Activated CD4-positive, alpha-beta T cell treated with anti-CD3 and anti-CD28 coated beads, Interleukin-2, amount 50 U/mL, for 24 hours (primary cell): ENCODE measurements at places on chromosomes 13 and 19.

DNA sequence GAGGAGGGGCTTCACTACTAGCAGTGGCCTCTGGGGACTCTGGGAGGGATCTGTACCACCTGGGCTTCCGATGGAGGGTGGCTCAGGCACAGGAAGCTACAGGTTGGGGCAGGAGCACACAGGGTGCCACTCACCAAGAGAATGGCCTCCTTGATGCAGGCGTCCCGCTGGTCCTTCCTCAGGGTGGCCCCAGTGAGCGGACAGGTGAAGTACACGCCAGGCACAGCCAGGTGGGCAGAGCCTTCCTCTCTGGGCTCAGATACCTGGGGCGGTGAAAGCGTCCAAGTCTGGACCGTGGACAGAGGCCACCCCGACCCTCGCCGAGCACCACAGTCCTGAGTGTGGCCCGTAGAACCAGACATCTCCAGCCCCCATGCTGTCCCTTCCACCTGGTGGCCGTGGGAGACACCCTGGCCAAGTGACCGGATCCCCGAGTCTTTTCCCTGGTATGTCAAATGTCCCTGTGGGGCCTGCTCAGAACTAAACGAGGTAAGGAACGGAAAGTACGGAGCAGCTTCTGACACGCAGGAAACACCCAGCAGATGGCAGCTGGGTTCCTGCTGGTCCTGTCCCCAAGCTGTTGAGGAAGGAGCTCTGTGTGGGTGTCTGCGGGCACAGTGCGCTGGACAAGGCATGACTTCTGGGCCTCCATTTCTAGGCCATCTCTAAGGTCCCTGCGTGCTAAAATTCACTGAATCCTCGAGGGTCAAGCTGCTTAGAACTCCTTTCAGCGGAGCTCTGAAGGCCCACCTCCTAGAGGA is 5.2 kb downstream of the UBXN6 start:
- no peak for DNase-seq

- DNase-seq: no peak
Measured at GRCh38 chr19:53365899-53366493, 491 bp downstream of the ZNF525 start.

- DNase-seq: no peak
Measured at GRCh38 chr13:48708764-48709163, 55.0 kb downstream of the CYSLTR2 start.

DNA sequence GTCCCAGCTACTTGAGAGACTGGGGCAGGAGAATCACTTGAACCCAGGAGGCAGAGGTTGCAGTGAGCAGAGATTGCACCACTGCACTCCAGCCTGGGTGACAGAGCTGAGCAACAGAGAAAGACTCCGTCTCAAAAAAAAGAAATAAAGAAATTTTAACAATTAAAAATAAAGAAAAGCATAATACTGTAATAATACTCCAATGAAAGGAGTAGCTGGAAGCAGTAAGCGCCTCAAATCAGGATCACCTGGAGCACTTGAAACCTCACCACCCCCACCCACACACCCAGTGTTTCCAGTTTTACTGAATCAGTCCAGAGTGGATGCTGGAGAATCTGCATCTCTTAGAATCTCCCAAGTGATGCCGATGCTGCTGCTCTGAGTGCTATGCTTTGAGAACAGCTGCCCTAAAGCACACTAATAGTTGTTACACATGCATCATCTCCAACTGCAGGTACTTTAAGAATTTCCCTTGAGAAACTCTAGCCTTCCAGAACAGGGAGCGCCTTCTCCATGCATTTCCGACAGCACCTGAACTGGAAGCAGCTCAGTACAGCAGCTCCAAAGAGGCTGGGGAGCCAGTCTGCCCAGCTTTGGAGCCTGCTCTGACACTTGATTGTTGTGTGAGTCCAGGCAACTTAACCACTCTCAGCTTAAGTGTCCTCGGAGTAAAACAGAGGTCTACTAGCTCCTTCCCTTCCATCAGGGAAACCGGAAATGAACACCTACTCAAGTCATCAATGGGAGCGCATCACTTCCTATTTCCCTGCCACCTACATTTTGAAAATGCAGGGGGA is 2.9 kb downstream of the ABCC4 start:
- no peak for DNase-seq

- DNase-seq: no peak
Measured at GRCh38 chr13:97188207-97188606, 33.9 kb upstream of the MBNL2 start.

GRCh38 chr13:41231786-41232185 is 31.6 kb downstream of the MTRF1 start:
- DNase-seq: no peak

DNA sequence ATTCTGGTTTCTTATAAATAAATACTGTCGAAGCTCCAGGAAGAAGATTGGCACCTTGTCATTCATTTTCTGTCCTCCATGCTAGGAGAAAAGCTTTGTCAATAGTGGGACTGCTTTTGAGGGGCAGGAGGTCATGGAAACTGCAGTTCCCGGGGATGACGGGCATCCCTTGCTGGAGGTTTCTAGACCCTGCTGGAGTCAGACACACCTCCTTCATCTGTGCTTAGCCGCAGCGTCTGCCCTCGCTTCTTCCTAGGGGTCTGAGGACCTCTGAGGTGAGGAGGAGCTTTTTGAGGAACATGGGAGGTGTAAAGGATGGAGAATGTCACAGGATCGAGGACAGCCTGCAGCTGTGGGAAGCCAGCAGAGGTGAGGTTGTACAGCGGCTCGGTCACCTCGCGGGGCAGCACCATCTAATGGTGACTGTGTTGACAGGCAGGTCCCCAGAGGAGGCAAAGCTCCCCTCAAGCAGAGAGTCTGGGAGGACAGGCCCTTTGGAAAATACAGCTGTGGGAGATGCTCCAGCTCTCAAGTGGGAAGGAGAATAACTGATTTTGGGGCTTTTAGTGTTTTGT is 172.7 kb upstream of the RNF113B start:
- no peak for DNase-seq

DNA sequence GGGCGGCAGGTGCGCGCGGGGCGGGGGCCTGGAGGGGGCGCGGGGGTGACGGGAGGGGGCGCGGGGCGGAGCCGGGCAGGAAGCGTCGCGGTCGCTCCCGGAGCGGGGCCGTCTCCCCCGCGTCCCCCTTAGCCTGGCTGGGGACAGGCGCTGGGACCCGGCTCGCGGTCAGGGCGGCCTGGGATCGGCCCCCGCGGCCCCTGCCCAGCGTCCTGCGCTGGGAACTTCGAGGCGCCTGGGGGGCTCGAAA is 74.7 kb upstream of the MCF2L start:
- no peak for DNase-seq

- DNase-seq: no peak
Measured at GRCh38 chr13:75512253-75512652, 25.4 kb downstream of the COMMD6 start.

- peak; percentile 39 for DNase-seq
Measured at GRCh38 chr13:110713981-110714796, 689 bp downstream of the ING1 start.

DNA sequence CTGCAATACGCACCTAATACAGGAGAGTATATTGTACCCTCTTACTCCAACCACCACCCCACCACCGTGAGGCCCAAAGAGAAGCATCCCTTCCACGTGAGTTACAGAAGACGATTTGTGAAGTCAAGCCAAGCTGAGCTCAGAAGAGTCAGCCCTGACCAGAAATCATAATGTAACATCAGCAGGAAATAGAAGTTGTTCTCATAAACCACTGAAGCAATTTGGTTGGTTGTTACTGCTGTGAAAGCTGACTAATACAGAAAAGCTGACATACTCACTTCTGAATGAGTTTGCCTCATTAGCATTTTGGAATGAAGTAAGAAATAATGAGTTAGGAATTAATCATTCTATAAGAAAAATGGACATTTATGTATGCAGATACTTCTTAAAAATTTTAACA is 749.4 kb upstream of the SLC10A2 start:
- no peak for DNase-seq

DNA sequence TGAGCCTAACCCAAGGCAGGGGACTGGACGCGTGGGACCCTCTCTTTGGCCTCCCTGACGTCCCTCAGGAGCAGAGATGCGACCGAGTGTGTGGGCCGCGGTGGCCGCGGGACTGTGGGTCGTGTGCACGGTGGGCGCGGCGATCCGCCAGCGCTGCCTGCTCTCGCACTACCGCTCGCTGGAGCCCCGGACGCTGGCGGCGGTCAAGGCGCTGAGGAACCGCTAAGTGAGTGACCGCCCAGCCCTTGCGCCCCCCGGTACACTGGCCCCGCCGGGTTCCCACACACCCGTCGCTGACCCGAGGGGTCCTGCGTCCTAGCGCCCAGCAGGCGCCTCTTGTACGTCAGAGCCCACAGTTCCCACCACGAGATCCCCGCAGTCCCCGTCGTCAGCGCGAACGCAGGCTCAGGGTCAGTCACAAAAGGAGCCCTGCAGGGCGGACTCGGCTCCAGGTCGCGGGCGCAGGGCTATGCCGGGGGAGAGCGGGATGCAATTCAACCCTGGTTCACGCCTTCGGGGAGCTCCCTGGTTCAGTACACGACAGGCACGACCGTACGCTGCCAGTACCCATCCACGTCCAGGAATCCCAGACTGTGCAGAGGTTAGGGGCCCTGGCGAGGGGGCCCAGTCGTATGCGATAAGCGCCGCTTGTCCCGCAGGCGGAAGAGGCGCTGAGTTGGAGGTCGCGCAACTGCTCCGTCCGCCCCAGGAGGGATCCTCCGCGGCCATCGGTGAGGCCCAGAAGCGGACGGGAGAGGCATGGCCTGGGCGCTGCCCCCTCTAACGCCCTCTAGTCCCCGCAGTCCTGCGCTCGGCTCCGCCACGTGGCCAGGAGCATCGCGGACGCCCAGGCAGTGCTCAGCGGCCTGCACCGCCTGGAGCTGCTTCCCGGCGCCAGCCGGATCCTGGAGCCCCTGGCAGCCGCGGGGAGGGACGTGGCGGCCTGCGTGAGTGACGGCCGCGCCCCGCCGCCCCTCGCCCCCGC is 3.6 kb upstream of the IFNL2 start:
- no peak for DNase-seq

DNA sequence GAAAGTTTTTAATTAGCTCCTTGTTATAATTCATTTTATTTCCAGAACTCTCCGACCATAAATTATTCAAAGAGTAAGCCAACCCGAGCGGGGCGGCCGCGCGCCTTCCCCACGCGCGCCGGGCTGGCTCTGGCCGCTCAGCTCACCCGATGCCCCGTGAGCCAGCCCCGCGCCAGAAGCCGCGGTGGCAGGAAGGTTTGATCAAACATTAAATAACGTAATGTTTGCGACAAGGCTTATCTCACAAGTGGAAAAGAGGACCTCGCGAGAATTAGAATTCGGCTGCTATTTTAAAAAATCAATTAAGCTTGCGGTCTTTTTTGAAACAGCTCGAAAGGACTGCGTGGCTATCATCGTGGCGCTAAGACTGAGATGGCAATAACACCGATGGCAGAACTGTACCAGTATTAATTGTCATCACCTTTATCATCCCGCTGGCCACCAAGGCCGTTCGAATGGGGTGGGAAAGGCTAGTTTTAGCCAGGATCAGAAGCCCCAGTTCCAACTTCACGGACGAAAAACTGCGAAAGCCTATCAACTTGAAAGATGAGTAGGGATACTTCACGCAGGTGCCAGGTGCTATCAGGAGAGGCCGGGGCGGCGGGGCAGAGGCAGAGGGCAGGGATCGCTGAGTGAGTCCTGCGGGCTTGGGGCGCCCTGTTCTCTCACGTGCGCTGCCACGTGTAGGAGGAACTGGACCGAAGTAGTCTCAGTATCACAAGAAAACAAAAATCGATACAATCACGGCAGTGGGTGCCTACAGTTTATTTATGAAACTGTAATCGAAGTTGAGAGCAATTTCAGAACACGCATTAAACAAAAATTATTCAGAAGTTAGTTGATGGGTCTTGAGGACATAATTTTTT is 6.4 kb downstream of the POU4F1 start:
- DNase-seq: no peak

DNA sequence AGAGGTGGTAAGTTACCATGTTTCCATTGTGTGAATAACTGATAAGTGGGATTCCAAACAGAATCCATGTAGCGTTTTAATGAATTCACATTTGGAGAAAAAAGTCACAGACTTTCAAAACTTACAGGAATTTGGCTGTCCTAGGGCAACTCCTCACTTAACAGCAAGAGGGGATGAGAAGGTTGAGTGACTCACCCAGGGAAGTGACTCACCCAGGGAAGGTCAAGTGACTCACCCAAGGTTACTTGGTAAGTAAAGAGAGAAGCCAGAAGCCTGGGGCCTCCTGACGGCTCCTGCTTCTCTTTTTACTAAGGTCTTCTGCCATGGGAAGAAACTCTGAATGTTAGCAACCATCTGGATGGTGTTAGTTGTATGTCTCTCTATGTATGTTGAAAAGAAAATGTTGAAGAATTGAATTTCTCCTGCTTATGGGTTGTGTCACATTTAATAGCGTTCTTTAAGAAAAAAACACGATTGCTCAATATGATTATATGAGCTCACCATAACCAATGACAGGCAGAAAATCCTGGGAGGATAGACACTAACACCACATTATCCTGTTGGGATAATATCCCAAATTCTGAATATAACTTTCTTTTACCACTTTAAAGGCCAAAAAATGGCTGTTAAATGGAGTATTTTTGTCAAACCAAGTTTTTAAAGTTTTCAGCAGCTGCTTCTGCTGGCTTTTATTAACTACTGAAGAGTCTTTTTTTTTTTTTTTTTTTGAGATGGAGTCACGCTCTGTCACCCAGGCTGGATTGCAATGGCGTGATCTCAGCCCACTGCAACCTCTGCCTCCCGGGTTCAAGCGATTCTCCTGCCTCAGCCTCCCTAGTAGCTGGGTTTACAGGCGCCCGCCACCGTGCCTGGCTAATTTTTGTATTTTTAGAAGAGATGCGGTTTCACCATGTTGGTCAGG is 195.6 kb downstream of the GGACT start:
- peak; percentile 13 for DNase-seq

DNA sequence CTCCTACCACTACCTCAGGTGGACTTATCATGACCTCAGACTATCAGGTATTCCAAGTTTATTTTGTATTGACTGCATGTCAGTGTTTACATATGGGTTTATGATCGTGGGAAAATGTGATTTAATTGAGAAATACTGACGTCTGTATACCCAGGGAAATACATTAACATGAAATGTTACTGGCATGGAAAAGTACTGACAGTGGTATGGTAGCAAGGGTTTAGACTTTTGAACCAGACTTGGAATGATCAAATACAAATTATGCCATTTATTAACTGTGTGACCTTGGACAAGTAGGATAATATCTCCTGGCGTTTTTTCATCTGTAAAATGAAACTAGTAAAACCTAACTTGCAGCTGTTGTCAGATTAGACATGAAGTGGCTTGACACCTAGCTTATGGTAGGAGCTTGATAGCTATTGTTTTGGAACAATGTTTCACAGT is 147.7 kb downstream of the CDK8 start:
- no peak for DNase-seq

GRCh38 chr13:63093907-63094469 is 1678.3 kb upstream of the PCDH20 start:
- DNase-seq: no peak

DNA sequence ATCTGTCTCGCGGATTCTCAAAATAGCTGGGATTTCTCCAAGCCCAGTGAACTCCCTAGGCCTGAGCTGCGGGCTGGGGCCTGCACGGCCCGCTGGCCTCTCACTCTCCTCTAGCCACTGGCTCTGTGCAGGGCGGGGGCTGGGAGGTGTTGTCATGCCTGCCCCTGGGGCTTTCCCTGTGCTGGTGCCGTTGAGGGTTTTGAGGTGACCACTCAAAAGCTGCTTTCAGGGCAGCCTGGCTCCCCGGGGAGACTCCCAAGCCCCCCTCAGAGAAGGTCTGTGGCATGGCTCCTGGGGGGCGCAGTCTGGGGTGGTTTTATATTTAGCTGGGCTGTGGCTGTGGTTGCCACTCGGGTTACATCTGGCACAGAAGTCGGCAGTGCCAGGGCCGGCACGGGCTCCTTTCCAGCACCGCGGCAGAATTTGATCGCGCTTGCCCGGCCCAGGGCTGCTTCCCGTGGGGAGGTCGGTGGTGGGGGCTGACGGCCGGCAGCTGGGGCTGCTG is 10.0 kb downstream of the NDUFB7 start:
- no peak for DNase-seq

- DNase-seq: no peak
Measured at GRCh38 chr13:63446329-63446728, 2030.7 kb upstream of the PCDH20 start.
